DMS153 (cell line): ENCODE measurements at places on chromosomes 5 and 9.

DNA sequence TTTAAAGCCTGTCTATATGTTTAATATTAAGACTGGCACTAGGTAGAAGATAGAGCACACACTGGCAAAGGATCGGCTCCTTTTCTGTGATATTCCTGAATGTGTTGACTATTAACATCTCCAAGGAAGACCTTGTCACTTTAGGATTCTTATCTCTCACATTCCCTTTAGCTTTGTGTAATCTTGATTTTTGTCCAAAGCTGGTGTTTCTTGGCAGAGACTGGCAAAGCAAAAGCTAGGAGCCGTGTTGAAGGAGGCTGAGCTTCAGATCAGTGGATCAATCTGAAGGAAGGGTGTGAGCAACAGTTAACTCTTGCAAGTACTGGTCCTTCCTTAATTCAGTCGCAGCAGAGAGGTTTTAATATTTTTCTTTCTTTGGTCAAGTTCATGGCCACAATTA is 830.4 kb upstream of the ZNF608 start:
- no peak for DNase-seq

- DNase-seq = no peak
Measured at GRCh38 chr9:91379426-91379825, 17.7 kb upstream of the AUH start.

GRCh38 chr5:1834721-1835429 is 33.7 kb downstream of the NDUFS6 start:
- DNase-seq = no peak

- no peak for DNase-seq
Measured at GRCh38 chr5:54760182-54760935, 225.0 kb downstream of the ESM1 start.

DNA sequence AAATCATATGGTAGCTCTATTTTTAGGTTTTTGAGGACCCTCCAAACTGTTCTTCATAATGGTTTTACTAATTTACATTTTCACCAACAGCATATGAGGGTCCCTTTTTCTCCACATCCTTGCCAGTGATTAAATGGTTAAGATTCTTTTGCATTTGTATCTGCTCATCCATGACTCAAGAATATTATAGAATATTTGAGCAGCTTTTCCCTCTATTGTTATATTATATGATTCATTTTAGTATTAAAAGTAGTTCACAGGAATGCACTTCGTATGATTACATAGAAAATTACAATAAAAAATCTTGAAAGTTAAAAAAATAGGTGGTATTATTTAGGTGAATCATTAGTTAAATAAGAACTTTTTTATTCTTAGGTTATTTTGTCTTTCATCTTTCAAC is 140.7 kb downstream of the WDR70 start:
- DNase-seq = no peak

DNA sequence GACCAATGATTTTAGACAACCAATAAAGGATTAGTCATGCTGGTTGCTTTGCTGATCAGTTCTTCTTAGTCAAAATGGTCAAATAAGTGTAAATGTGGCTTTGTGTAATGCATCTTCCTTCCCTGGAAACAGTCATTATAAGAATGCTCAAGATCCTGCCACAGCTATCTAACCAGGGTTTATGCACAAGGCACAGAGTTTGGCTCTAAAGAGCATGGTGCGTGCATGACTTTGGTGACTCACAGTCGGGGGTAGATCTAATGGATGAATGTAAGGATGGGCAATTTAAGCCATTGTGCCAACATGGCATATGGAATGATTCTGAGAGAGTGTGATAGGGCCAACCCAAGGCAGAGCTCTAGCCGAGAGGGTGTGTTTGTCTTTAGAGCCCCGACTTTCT is 6.5 kb downstream of the LIX1 start:
- no peak for DNase-seq

GRCh38 chr9:112377087-112377486 is 2.8 kb upstream of the HSDL2 start:
- no peak for DNase-seq

DNA sequence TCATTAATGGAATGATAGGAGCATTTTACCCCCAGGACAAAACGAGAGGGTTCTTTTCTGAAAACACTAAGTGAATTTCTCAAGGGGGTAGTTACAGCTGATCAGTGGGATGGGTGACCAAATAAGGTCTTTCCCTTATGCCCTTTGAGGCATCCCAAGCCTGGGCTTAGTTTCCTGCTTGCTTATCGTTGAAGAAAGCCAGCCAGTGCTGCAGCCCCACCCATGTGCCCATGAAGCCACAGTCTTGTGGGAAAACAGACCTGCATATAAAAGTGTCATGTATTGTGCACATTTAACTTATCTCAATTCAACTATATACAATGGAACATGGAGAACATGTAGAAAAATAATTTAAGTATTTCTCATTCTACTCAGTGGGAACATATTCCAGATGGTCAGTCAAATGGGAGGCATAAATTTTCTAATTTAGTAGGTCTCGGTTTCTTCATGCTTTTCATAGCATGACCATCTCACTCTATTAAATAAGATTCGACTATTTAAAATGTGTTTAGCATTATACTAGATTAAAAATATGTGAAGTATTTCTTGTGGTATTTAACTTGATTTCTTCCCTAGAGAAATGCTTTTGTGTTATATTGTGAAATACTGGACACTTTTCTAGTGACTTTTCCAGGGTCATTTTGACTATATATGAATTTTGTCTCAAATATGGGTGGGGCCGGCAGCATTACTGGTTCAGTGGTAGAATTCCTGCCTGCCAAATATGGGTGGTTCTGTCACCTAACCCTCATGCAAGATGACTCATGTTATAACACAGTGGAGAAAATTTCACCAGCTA is 189.7 kb upstream of the SGCD start:
- DNase-seq = no peak

GRCh38 chr5:14574891-14575508 is 6.6 kb upstream of the OTULINL start:
- no peak for DNase-seq

GRCh38 chr9:121226175-121226574 is 24.5 kb upstream of the RAB14 start:
- DNase-seq = no peak

DNA sequence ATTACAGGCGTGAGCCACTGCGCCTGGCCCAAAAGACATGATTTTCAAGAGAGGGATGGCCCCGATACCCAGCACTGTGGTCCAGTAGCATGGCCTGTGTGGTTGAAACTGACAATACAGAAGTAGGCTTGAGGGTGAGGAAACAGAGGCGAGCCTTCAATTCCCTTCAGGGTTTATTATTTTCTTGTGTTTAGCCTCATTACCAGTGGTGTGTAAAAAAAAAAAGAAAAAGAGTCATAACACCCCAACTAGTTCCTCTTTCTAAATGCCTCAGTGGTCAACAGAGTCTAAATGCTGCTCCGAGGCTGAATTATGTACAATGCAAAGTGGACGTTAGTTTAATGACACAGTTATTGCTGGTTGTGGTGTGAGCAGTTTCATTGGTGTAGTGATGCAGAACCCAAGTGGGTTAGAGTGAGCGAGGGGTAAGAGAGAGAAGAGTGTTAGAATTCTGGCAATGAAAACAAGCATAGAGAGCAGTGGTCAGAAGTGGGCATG is 58.8 kb downstream of the SNX30 start:
- no peak for DNase-seq

DNA sequence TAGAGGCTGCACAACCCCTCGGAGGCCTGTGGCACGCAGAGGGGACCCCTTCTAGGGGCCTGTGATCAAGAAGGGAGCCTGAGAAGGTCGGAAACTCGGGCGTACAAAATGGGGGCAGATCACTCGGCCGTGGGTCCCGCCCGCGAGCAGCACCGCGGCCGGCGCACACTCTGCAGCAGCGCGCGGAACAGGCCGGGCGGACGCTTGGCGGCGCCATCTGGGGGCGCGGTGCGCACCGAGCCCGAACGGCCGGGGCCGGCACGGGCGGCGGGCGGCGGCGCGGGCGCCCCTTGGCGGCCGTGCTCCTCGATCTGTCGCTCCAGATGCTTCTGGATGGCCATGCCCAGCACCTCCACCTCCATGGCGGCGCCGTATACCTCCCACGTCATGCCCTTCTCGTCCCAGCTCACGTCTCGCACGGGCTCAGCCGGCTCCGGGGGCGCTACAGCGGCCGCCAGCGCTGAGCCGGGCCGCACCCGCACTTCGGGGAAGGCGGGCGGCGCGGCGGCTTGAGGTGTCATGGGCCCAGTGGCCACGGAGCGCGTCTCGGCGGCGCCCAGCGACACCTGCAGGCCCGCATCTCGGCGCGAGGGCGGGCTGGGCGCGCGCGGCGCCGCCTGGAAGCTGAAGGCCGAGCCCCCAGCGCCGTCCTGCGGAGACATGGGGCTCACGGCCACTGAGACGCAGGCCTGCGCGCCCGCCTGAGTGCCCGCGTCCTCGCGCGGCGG is 13.1 kb downstream of the GPRIN1 start:
- no peak for DNase-seq

DNA sequence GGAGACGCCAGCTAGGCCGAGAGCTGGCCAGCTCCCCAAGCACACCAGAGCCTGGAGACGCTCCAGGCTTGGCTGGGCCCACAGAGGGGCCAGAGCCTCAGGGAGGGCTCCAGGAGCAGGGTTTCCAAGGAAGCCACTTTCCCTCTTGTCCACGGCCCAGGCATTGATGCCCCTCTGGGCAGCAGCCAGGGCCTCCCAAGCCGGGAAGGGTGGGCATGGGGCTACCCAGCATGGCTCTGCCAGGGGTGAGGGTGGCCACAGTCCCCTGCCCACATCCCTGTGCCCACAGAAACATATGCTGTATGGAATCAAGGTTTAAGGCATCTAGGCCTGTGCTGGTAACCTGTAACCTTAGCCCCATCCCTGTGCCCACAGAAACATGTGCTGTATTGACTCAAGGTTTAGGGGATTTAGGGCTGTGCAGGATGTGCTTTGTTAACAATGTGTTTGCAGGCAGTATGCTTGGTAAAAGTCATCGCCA is 1.5 kb upstream of the DPP7 start:
- no peak for DNase-seq

- no peak for DNase-seq
Measured at GRCh38 chr5:124279146-124279876, 467.1 kb downstream of the ZNF608 start.

DNA sequence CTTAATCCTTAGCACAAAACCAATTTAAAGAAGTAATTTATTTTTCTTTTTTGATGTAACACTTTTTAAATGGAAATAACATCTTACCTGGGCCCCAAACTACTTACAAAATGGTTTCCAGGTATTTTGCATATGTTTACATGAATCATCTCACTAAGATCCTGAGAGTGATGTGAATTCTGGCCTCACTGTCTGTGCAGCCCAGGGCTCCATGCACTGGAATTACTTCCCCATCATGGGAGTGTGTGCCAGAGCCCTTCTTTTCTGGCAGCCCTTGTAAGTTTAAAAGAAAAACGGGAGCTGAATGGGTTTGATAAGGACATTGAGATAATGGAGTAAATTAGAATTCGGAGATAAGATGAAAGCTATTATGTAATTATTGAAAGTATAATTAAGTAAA is 12.2 kb upstream of the F2R start:
- DNase-seq = no peak

DNA sequence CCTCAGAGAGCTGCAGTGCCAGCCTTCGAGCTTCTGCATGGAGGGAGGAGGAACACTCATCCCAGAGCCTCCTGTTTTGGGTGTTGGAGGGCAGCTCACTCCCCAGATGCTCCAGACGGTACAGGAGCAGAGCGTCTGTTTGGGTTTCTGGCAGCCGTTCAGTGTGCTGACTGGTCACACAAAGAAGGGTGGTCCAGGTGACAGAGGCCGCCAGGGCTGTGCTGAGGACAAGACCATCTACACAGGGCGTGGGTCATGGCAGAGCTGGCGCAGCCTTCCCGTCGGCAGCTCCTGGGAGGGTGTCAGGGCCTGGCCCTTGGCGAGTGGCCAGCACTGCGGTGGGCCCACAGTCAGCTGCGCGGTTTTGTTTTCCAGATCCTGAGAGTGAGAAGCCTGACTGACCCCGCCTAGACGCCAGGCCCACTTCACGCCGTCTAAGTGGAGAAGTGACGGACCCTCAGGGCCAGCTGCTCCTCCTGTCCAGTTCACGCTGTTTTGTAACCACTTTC is 131.4 kb upstream of the FAM120A start:
- DNase-seq = no peak

- DNase-seq = no peak
Measured at GRCh38 chr5:150469718-150470469, 20.4 kb upstream of the RPS14 start.

GRCh38 chr5:56838409-56839039 is 23.2 kb downstream of the MAP3K1 start:
- no peak for DNase-seq

DNA sequence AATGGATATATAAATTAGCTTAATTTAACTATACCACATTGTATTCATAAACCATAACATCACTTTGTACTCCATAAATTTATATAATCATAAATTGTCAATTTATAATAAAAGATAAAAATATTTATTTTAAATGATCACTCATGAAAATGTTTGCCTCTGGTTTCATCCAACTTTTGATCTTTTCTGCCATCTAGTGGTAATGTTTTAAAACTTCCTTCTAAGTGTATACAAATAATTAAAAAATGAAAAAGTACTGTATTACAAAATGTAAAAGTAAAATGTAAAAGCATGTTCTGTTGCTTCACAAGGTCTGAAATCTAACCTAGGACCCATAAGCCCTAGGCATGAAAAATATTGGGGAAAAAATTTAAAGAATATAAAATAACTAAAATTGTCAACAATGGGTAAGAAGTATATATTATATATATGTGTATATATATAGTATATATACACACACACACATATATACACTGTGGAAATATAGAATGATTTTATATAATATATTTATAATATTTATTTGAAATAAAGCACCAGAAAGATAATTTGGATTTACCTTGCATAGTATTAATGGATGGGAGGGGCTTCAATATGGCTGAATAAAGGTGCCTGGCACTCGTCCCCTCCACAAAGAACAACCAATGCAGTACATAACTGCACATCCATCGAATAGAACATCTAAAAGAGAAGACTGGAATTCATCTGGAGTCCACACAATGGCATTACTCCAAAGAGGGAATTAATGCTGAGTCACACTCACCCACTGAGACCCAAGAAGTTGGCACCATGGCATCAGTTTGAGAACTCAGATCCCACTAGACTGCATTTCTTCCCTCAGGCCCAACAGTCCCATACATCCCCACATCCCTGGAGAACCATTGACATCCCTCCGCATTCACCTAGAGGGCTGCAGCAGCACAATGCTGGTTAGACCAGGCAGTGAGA is 32.5 kb downstream of the ANXA1 start:
- no peak for DNase-seq

- no peak for DNase-seq
Measured at GRCh38 chr9:127197186-127197860, 67.3 kb upstream of the GARNL3 start.

DNA sequence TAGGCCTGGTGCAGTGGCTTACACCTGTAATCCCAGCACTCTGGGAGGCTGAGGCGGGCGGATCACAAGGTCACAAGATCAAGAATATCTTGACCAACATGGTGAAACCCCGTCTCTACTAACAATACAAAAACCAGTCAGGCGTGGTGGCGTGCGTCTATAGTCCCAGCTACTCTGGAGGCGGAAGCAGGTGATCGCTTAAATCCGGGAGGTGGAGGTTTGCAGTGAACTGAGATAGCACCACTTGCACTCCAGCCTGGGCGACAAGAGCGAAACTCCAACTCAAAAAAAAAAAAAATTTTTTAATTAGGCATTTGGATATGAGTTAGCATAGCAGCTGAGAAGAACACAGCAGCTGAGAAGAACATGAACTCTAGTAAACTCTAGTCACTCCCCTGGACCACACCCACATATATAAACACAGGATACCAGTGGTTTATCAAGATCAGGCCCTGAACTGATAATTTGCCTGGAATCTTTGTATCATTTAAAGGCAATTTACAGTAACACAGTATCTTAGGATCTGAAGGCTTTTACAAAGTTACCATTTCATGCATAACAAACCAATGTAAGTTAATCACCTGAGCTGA is 4.6 kb upstream of the UGCG start:
- DNase-seq = peak; percentile 48
